ENCODE measurements at places on chromosomes 2 and 18.
A peak's percentile ranks its signal among the peaks of the same experiment; 100 is the strongest.

DNA sequence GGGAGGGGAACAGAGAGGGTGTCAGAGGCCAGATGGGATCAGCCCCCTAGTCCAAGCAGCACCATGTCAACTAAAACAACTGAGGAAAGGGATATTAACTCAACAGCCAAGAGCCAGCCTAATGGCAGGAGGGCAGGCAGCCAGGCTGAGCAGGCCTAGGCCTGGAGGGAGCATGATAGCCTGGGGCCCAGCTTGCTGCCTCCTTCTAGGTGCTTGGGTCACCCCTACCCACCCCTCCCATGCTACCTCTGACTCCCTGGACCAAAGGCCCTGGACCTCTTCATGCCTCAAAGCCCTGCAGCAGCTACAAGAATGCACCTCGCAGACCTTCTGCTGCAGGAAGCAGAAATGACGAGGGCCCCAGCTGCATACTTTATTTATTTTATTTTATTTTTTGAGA, 22.1 kb upstream of the TNS1 start:
- no peak for DNase-seq
- H3K4me3 ChIP-seq: no peak overlapping the region
- peaks cover 17% of the 10 kb centered on the region for H3K4me1 ChIP-seq
- no peaks in the 10 kb centered on the region for H3K36me3 ChIP-seq
- peaks cover 16% of the 10 kb centered on the region for H3K27me3 ChIP-seq

DNA sequence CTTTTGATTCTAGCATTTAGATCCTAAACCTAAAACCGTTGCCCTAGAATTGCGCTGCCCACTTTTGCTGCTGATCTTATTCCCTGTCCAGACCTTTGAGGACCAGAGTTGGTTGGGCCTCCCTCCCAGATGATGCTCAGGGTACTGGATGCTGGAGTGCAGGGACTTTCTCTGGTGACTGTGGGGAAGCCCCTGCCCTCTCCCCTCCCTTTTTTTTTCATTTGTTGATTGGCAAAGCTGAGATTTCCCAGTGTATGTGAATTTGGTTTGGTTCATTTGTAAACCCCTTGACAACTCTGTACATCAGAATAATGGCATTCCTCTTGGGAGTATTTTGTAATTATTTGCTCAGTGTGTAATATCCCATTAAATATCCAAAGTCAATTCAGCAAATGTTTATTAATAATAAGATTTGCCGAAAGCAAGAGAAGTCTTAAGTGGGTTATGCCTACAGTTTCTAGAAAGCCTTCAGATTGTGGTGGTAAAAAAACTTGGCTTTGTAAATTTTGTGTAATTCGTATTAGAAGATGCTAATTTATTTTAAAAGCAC, 28.3 kb downstream of the RAB31 start:
- H3K27ac ChIP-seq: no peak overlapping the region
- H3K36me3 ChIP-seq: peaks cover 3% of the 10 kb centered on the region
- DNase-seq: peak; percentile 13

- no peaks in the 10 kb centered on the region for H3K36me3 ChIP-seq
- no peak for DNase-seq
- no peak overlapping the region for H3K4me3 ChIP-seq
- no peak overlapping the region for H3K27ac ChIP-seq
- H3K4me1 ChIP-seq: no peaks in the 10 kb centered on the region
Measured at GRCh38 chr2:214377286-214377624, 33.6 kb upstream of the VWC2L start.

DNA sequence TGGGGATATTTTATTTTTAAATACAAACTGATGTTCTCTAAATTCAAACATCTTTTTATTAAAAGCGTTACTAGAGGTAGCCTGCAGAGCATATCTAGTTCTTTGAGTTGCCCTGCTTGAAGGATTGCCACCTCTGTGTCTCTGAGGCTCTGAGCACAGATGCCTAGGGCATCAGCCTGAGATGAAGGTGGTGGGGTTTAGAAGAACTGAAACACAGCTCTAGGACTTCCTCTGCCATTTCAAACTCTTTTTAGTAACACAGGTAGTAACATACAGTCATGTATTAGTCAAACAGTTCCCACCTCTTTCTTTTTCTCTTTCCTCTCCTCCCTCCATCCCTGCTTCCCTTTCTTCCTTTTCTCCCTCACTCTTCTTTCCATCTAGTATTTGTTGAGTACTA, 57.6 kb downstream of the TTC21B start:
- H3K4me3 ChIP-seq: no peak overlapping the region
- no peak overlapping the region for H3K27ac ChIP-seq
- H3K27me3 ChIP-seq: no peaks in the 10 kb centered on the region
- H3K4me1 ChIP-seq: peaks cover 10% of the 10 kb centered on the region
- no peak for DNase-seq

GRCh38 chr2:65800998-65801397, 368.6 kb upstream of the SPRED2 start:
- H3K4me1 ChIP-seq: peaks cover 32% of the 10 kb centered on the region
- H3K27ac ChIP-seq: no peak overlapping the region
- peaks cover 5% of the 10 kb centered on the region for H3K36me3 ChIP-seq

- no peak overlapping the region for H3K27ac ChIP-seq
- H3K27me3 ChIP-seq: no peaks in the 10 kb centered on the region
- DNase-seq: no peak
- no peak overlapping the region for H3K4me3 ChIP-seq
Measured at GRCh38 chr2:36560726-36561125, 37.2 kb downstream of the FEZ2 start.

GRCh38 chr18:80009661-80010550, 21.5 kb upstream of the TXNL4A start:
- H3K27me3 ChIP-seq: no peaks in the 10 kb centered on the region
- no peak for DNase-seq
- H3K4me3 ChIP-seq: no peak overlapping the region
- no peak overlapping the region for H3K27ac ChIP-seq
- no peaks in the 10 kb centered on the region for H3K4me1 ChIP-seq

GRCh38 chr2:62964050-62964449, 86.6 kb upstream of the OTX1 start:
- H3K27ac ChIP-seq: no peak overlapping the region
- no peak for DNase-seq
- no peak overlapping the region for H3K4me3 ChIP-seq
- H3K36me3 ChIP-seq: peaks cover 13% of the 10 kb centered on the region
- H3K27me3 ChIP-seq: no peaks in the 10 kb centered on the region

GRCh38 chr18:67305466-67305865, 211.1 kb downstream of the DSEL start:
- no peak overlapping the region for H3K27ac ChIP-seq
- no peaks in the 10 kb centered on the region for H3K4me1 ChIP-seq
- H3K36me3 ChIP-seq: no peaks in the 10 kb centered on the region
- H3K4me3 ChIP-seq: no peak overlapping the region

DNA sequence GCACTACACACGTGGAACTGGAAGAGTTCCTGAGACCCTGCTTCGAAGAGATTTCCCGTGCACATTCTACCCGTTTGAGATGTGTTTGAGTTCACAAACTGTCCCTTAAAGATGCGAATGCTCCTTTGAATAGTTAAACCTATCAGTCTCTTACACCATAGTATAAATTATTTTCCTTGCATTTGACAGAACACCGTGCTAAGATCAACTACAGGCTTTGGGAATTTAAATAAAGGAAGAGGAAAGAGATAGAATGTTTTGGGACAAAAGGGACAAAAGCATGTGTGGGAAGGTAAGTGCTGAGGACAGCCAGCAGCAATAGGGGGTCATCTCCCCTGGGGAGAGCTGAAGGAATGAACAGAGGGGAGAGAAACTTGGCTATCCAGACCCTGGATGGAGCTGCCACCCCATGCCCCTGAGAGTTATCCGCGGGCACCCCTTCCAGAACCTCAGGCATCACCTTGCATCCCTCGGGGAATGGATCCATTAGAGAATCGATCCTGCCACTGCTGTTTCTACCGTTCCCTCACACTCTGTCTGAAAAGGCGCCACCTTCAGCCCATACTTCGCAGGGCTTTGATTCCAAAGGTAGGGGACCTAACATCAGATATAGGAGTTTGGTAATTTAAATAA, 888 bp upstream of the ADCY3 start:
- no peak overlapping the region for H3K27ac ChIP-seq
- peaks cover 20% of the 10 kb centered on the region for H3K4me1 ChIP-seq
- H3K27me3 ChIP-seq: peaks cover 14% of the 10 kb centered on the region

DNA sequence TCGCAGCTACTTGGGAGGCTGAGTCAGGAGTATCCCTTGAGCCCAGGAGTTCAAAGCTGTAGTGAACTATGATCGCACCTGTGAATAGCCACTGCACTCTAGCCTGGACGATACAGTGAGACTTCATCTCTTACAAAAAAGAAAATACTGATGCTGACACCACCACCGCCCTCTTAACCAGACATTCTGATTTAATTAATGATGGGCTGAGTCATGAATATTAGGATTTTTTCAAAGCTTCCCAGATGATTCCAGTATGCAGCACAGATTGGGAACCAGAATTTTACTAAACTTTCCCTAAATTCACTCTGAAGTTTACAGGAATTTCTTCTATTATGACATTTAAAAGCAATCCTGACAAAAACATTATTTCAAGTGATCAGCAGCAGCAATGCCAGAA, 130.1 kb downstream of the ERBB4 start:
- H3K36me3 ChIP-seq: no peaks in the 10 kb centered on the region
- H3K4me3 ChIP-seq: no peak overlapping the region
- no peaks in the 10 kb centered on the region for H3K4me1 ChIP-seq
- no peak overlapping the region for H3K27ac ChIP-seq

DNA sequence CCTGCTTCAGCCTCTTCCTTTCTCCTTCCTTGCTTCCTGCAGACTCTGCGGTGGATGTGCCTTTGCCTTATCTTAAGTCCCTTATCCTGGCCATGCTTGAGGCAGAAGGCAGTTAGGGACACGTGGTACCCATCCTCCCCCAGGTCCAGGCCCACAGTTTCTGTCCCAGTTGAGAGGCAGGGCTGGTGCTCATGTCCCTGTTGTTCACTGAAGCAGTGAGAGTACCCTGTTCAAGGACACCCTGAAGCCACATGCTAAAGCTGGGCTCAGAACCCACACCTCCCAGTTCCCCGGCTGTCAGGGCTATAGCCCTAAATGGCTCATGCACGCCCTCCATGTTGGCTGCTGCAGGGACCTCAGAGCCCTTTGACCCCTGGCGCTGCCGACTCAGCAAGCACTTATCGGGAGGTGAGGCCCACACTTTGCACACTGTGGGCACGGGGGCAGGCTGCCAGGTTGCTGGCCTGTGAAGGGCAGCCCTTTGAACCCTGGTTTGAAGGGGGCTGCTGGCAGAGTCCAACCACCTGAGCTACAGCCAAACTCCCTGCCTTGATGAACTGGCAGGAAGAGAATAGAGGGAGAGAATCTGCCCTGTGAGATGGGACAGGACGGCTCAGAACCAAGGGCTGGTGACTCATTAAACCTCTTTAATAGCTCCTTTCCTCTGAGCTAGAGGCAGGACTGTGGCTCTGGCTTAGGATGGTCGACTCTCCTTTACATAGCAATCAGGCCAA, 6.3 kb downstream of the KHK start:
- no peak for DNase-seq
- peaks cover 17% of the 10 kb centered on the region for H3K4me1 ChIP-seq
- H3K36me3 ChIP-seq: no peaks in the 10 kb centered on the region
- no peak overlapping the region for H3K4me3 ChIP-seq
- H3K27ac ChIP-seq: peak overlapping the region; percentile 62

Data from type B pancreatic cell (in vitro differentiated cells).